Panc1 (cell line): ENCODE measurements at places on chromosomes 6 and 20. TPM values are rescaled to one million over a fixed set of nuclear protein-coding genes. Genes with fewer than 3 reads are reported as not detected.

- DNase-seq = no peak
Observed at GRCh38 chr20:57592263-57593092, 27.7 kb downstream of the ZBP1 start.

- no peak for DNase-seq
Observed at GRCh38 chr20:21513881-21514540, at the start of gene NKX2-2. NKX2-2 (minus strand) TSS chr20:21514064; CDS start chr20:21513669, 395 bp downstream.

GRCh38 chr6:46136831-46137230, 7.0 kb downstream of the ENPP4 start:
- no peak for DNase-seq

DNA sequence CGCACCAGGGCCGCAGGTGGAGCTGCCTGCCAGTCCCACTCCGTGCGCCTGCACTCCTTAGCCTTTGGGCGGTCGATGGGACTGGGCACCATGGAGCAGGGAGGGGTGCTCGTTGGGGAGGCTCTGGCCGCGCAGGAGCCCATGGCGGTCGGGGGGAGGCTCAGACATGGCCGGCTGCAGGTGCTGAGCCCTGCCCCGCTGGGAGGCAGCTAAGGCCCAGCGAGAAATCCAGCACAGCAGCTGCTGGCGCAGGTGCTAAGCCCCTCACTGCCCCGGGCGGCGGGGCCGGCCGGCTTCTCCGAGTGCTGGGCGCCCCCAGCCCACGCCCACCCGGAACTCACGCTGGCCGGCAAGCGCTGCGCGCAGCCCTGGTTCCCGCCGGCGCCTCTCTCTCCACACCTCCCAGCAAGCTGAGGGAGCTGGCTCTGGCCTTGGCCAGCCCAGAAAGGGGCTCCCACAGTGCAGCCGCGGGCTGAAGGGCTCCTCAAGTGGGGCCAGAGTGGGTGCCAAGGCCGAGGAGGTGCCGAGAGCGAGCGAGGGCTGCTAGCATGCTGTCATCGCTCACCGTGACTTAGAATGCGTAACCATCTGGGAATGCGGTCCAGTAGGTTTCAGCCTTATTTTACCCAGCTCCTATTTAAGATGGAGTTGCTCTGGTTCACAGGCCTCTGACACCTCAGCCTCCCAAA, 77.3 kb downstream of the C6orf52 start:
- no peak for DNase-seq

- no peak for DNase-seq
Observed at GRCh38 chr6:88574031-88574430, 389.4 kb downstream of the RNGTT start.

DNA sequence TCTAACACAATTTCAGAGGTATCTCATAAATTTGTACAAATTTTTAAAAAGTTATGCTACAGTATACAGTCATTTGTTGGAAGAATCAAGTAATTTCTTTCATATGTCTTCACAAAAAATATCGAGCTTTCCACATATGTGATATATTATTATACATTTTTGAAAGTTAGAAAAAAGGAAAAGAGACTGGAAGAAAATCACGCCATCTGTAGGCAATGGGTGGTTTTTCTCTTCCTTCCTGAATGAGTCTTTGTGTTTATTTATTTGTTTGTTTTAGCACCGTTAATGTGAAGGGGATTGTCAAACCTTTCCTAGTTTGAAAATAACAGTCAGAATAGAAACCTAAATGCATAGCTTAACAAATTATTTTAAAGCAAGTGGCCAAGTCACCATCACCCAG, 130.6 kb downstream of the SYNDIG1 start:
- DNase-seq = no peak

- no peak for DNase-seq
Observed at GRCh38 chr20:10666221-10667076, 7.3 kb downstream of the JAG1 start.

DNA sequence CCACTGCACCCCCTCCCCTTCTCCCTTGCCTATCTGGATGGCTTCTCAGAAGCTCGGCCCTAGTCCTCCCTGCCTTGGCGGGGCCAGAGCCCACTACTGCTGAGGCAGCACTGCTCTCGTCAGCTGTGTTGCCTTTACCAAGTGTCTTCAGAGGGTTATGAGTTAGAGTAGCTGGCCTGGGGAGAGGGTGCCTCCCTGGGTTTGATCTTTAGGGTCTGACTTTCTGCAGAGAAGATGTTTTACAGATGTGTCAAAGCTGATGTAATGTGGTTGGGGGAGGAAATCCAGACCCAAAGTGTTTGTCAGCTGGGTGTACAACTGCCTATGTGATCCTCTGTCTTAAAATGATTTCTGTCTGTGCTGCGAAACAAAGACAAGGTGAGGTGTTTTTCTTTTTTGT, 30.4 kb upstream of the PI16 start:
- no peak for DNase-seq

DNA sequence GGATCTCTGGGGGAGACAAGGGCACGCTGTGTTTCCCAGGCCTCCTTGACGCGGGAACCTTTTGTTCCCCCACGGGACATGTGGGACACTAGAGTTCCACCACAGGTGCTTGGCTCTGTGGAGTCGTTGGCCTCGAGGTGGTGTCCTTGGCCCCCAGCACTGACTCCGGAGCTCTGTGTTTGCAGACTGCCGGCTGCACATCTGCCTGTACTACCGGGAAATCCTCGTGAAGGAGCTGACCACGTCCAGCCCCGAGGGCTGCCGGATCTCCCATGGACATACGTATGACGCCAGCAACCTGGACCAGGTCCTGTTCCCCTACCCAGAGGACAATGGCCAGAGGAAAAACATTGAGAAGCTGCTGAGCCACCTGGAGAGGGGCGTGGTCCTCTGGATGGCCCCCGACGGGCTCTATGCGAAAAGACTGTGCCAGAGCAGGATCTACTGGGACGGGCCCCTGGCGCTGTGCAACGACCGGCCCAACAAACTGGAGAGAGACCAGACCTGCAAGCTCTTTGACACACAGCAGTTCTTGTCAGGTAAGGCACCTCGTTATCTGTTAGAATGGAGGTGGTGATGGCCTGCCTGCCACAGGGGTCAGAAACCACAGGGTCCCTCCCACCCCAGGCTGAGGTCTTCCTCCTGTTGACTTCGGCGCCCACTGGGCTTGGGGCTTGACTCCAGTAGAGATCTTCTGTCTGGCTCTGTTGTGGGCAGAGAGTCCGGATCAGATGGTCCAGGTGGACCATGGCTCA, 9.9 kb downstream of the IRF4 start:
- DNase-seq = no peak

DNA sequence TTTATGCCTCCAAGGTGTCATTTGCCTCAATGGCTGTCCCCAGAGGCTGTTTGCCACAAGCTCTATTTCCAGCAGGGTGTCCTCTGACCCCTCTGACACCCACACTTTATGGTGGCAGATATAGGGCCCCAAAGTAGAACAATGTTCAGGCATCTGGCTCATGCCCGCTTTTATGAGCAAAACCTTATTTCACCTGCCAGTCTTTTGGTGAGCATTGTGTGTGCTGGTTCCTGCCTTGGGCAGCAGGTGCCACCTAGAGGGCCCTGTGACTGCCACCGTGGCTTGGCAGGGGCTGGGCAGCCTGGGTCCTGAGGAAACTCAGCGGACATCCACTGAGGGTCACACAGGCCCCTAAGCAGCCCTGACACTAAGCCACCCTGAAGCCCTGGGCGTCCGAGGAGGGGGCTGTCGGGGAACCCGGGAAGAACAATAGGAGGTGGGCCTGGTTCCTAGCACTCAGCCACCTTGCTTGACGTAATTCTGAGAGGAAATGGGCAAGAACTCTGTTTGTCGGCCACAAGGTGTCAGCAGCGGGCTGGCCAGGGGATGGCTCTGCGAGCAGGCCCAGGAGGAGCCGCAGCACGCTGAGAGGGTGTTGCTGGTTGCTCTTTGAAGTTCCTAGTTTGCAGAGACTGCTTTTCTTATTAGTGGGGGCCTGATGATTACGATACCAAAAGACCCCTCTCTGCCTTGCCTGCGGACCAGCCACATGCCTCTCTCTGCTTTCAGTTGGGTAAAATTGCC, 148.9 kb downstream of the SCML4 start:
- peak; percentile 70 for DNase-seq

DNA sequence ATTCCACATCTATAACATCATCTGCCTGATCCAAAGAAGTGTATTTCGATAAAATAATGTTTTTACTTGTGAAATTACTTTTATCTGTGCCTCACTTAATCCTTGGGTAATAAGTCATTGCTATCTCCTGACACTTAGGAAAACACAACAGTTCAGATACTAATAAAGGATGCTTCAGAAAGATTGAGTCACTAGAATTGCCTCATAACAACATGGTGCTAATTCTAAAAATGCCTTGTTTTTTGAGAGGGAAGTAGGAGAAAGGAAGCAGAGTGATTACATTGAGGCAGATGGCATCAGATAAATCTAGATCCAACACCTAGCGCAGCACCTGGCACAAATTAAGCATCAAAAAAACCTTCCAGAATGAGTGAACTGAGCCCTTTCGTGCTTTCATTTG, 69.0 kb downstream of the NCOA7 start:
- DNase-seq = no peak

The PGC gene
- 0.18 TPM for total RNA-seq

The TMEM14B gene
- 180 TPM for total RNA-seq

The SYCP2 gene
- 39.7 TPM for total RNA-seq

The ALDH8A1 gene
- total RNA-seq = not detected

The HLA-DQA2 gene
- not detected for total RNA-seq

The BFSP1 gene
- 6.9 TPM for total RNA-seq

The GSTA4 gene
- total RNA-seq = 3.9 TPM

The HCRTR2 gene
- not detected for total RNA-seq

The CLPSL2 gene
- total RNA-seq = 0.57 TPM

The APOM gene
- total RNA-seq = 1.8 TPM
